ENCODE measurements at places on chromosomes 1 and 21. TPM values are rescaled to one million over a fixed set of nuclear protein-coding genes. Genes with fewer than 3 reads are reported as not detected.

- H3K27me3 ChIP-seq: no peaks in the 10 kb centered on the region
- H3K36me3 ChIP-seq: no peaks in the 10 kb centered on the region
- no peak overlapping the region for H3K4me3 ChIP-seq
- H3K27ac ChIP-seq: no peak overlapping the region
- peaks cover 29% of the 10 kb centered on the region for H3K4me1 ChIP-seq
Observed at GRCh38 chr1:203340112-203340790, 10.7 kb downstream of the FMOD start.

DNA sequence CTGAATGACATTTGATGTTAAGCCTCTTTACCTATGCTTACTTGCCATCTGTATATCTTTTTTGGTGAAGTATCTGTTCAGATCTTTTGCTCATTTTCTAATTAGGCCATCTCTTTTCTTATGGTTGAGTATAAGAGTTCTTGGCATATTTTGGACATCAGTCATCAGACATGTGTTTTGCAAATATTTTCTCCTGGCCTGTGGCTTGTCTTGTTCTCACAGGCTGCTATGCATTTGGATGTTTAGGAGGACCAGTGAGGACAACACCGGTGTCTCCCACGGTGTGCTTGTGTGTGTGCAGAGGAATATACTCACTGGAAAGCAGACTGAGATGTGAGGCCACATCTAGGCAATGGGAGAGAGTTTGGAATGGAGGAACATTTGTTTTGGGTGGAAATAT is 87.1 kb upstream of the LYST start:
- DNase-seq: no peak
- no peak overlapping the region for H3K4me3 ChIP-seq
- H3K4me1 ChIP-seq: peaks cover 16% of the 10 kb centered on the region
- no peaks in the 10 kb centered on the region for H3K27me3 ChIP-seq
- H3K36me3 ChIP-seq: no peaks in the 10 kb centered on the region

Gene MROH9
- total RNA-seq: not detected

DNA sequence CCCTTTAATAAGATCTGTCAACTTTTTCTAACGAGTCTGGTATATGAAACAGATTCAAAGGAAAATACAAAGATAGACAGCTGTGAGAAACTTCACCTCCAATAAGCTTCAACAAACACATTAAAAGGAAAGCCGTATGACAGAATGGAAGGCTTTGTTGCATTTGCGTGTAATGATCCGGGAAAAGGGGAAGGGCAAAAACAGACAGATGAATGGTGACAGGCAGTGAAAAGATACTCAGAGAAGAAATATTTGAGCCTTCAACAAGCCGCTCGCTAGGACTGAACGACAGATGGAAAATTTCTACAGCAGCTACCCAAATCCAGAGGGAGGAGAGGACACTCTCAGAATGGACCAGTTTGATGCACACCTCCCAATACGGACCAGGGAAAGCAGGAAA is 14.9 kb downstream of the COPA start:
- DNase-seq: no peak
- H3K27ac ChIP-seq: no peak overlapping the region
- no peaks in the 10 kb centered on the region for H3K27me3 ChIP-seq
- H3K4me1 ChIP-seq: no peaks in the 10 kb centered on the region

Gene PALMD
- 3.0 TPM for total RNA-seq

DNA sequence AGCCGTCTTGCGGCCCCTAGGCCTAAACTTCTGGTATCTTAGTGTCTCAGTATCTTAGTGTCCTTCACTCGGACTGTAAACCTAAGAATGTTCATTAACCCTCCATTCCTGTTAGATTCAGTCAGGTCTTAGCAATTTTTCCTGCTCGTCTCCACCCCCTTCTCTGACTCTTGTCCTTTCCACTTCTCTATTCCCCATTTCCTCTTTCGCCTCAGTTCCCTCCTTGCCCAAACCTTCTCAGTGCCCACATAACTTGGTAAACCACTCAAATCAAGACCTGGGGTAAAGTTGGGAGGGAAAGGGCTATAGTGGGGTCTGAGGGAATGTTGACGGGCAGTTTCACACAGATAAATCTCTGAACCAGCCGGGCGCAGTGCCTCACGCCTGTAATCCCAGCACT is 726 bp upstream of the FCER1G start:
- H3K27ac ChIP-seq: peak overlapping the region; percentile 74
- no peak for DNase-seq
- H3K36me3 ChIP-seq: no peaks in the 10 kb centered on the region
- H3K4me3 ChIP-seq: no peak overlapping the region
- no peaks in the 10 kb centered on the region for H3K27me3 ChIP-seq

Gene CAMSAP2
- total RNA-seq: 8.2 TPM
